HS-27A (cell line): ENCODE measurements at places on chromosomes 7 and 10.

GRCh38 chr10:48456808-48457761 lies 147.8 kb downstream of the ARHGAP22 start:
- no peak for DNase-seq

- no peak for DNase-seq
Observed at GRCh38 chr7:80611779-80612178, 26.7 kb upstream of the CD36 start.

- no peak for DNase-seq
Observed at GRCh38 chr10:71663311-71663710, 56.3 kb downstream of the C10orf105 start.

DNA sequence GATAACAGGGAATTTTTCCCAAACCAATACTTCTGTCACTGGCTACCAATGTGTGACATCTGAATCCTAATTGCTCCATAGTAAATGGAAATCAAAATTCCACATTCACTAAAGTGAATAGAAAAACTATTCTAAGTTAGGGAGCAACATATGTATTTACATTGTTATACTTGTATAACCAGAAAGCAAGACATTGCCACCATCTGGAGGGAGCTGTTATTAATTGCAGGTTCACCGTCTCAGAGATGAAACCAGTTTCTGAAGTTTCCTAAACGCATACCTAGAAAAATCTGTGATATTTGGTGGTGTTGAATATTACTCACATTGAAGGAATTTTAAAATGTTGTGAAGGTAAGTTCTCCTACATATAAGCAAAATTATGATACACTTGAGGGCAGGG lies 390.1 kb downstream of the NXPH1 start:
- DNase-seq, result no peak

DNA sequence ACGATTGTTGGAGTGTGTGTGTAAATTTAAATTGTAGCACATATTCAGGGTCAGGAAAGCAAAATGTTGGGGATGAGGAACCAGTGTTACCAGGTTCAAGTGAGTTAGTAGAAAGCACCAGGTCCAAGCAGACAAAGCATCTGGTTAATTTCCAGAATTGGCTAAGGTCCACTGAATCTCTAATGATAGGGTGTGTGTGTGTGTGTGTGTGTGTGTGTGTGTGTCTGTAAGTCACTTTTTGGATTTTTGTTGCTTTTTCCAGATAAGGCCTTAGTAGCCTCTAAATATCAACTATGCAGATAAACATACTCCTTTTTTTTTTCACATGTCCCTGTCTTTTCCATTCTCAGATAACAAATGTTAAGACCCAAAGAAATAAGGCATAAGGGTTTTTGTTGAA lies 36.6 kb upstream of the FMC1 start:
- DNase-seq, result no peak

- DNase-seq, result no peak
Observed at GRCh38 chr7:80047856-80048459, 86.7 kb upstream of the GNAI1 start.

DNA sequence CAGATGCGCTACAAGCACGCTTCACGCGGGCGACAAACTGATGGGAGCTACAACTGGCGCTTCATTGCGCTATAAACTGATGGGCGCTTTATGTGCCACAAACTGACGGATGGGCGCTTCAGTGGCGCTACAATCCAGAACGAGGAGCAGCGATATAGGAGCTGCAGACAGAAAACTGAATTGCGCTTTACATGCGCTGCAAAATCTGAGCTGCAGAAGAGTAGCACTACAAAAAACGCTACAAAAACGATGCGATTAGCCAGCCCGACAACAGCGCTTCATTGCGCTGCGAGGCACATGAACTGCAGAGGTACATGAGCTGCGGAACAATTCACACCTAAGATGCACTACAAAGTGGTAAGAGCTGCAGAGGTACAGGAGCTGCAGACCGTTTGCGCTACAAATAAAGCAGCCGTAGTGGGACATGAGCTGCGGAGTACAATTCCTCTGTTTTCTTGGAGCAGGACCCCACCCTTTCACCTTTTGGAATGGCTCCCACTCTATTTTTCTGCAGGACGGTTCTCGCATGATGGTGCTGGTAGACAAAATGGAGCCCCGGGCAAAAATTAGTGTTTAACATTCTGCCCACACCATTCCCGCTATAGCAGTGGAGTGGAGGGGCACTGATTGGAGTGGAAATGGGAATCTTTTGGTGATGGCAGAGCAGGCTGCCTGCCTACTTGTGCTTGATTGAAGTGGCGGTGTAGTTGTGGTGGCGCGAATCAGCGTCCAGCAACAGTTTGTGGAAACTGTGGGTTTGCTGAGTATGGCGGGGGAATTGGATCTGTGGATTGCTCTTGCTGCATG lies 1.2 kb upstream of the SGCE start:
- peak; percentile 19 for DNase-seq

- DNase-seq, result no peak
Observed at GRCh38 chr10:78390817-78391216, 357.2 kb downstream of the RPS24 start.

GRCh38 chr7:131071786-131072504 lies 255.7 kb upstream of the MKLN1 start:
- peak; percentile 80 for DNase-seq

DNA sequence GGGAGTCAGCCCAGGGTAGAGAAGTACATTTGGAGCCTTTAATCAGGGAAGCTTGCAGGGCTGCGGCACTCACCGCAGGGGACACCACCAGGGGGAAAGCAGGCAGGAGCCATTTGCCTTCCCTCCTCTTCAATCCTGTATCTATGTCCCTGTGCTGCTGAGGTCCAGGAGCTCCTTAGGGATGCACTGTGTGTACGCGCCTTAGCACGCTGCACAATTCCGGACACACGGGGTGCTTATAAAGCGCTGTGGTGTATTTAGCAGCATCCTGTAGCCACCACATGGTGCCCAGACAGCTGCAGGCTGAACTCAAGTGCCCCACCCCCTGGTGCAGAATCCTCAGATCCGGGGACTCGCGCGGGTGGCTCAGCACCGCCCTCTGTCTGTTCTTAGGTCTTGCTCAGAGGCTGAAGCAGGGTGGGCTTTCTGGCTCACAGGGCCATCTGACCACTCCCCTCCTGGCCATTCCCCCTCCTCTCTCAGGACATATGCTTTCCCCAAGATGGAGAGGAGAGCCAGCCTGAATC lies 421.4 kb downstream of the SDK1 start:
- DNase-seq, result no peak

DNA sequence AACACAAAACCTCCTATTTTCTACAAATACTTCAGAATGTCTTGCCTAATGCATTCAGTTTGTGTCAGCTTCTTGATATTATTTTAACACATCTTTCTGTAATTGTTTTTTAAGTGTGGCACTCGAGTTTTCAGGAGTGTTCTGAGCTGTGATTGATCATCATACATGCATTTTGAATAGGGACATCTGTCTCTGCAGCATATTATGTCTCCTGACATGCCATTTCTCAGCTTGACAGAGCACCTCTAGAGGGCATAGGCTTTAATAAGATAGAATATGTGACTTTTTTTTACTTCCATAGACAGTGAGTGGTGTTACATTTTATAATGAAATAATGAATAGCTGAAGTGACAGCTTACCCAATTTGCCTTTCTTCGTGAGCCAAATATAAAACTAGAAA lies 219.2 kb upstream of the HDAC9 start:
- DNase-seq, result no peak

DNA sequence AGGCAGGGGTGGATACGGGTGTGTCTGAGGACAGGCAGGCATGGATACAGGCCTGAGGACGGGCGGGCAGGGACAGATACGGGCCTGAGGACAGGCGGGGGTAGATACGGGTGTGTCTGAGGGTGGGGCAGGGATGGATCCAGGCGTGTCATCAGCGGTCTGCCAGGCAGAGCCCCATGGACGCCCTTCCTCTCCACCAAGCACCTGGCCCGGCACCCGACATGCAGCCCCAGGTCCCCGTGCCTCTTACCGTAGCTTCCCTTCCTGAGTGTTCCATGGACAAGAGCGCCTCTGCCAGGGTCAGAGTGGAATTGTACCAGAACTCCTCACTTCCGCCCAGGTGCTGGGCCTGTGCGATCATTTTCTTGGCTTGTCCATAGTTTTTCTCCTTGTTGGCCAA lies 74.6 kb upstream of the NKX6-2 start:
- DNase-seq, result no peak

- no peak for DNase-seq
Observed at GRCh38 chr7:24866004-24866615, 108.8 kb upstream of the GSDME start.
